ENCODE measurements at places on chromosomes 12 and 14.

DNA sequence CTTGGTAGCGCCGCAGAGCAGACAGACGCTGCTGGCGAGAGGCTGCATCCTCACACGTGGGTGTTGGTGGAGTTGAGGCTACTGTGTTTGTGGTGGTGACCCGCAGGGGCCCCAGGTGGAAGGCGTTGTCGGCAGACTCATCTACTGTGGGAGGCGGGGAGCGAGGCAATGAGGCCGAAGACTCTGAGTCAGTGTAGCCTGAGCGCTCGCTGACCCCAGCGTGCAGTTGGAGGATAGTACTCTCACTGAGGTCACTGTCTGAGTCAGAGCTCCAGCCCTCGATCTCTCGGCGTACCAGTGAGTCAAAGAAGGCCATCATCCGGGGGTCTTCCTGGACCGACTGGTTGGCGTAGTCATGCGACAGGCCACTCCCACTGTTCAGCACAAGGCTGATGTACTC, 76.0 kb upstream of the ACTN1 start:
- DNase-seq = no peak

DNA sequence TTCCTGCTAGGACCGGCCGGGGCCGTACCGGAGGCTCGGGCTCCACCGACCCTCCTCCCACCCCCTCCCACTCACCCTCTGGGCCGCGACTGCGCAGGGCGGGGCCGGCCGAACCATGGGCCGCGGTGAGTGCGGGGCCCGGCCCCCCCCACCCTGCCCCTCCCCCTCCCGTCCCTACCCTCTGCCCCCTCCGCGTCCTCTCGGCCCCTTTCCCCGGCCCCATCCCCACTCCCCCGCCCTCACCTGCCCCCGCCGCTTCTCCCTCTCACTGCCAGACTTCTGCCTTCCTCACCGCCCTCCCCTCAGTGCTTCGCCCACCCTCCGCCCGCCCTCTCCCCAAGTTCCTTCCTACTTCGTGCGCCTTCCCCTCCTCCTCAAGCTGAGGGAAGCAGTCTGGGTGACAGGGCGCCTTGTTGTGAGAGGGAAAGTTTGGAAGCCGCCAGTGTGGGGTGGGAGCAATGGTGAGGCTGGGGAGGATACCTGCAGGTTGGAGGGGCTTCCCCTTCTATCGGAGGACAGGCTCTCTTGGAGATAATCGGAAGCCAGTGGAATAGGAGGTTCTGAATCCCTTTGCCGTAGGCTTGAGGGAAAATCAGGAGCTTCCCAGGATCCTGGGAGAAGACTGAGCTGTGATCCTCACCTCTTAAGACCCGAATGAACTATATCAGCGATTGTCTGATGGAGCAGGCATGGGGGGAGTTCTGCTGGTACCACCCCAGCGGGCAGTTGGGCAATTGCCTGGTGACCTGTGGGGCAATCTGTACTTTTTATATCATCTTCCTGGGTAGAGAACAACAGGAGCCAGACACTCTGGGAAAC, 472 bp downstream of the MBD6 start:
- no peak for DNase-seq

- DNase-seq = no peak
Measured at GRCh38 chr14:96863327-96863985, 66.3 kb downstream of the VRK1 start.

DNA sequence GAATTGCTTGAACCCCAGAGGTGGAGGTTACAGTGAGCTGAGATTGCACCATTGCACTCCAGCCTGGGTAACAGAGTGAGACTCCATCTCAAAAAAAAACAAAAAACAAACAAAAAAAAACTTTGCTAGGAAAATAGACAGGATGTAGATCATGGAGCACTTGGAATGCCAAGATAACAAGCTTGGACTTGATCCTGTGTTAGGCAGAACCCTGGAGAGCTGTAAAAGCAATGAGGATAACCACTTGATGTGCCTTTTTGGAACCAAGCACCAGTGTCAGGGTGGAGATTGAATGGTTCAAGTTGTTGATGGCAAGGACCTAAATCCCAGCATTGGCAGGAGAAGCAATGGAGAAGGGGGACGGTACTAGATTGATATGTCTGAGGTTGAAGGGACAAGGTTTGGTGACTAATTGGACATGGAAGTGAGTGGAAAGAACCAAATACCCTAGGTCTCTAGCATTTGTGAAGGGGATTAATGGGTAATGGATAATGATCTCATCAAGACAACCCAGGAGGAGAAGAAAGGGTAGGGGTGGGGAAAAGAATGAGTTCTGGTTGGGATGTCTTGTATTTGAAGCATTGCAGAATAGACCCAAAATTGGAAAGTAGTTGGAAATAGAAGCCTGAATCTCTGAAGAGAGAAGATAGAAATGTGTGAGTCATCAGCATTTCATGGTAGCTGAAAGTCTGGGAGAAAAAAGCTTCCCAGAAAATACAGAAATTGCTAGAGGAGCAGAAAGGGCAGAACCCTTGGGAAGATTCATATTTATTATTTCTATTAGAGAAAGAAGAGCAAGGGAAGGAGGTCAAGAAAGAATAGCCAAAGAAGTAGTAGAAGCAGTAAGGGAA, 176.7 kb downstream of the NUAK1 start:
- DNase-seq = no peak

- DNase-seq = no peak
Measured at GRCh38 chr14:93811020-93811419, 22.7 kb upstream of the PRIMA1 start.

GRCh38 chr12:95859344-95859816, 628 bp downstream of the SNRPF start:
- no peak for DNase-seq

DNA sequence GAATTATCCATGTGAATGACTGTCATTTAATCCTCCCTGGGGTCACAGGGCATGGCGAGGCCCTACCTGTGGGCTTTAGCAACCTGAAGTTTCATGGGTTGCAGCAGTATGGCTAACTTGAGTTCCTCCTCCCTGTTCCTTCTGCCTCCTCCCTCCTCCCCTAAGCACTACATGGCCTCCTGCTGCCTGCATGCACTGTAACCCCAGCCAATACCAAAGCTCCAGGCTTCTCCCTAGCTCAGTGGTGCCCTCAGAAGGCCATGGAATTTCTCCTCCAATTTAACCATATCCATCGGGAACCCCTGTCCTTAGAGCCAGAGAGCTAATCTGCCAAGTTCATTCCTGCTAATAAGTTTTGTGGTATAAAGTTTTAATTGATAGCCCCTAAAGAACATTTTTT, 95.1 kb downstream of the NT5DC3 start:
- no peak for DNase-seq

DNA sequence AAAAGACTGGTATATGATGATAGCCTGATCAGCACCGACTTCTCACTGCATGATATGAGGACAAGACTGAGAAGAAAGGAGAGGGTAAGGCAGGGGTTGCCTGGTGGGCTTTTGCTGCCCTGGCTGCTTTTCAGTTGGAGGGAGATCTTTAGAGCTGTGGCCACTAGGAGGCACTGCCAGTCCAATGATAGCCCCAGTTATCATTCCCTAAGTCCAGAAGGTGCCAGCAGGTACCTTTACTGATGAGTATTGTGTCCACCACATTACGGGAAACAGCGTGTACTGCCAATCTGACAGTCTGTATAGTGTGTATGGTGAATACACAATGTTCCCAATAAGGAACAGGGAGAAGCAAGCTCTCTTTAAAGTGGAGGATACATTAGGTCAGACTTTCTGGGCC, 55.8 kb upstream of the CCDC175 start:
- DNase-seq = peak; percentile 5

GRCh38 chr14:87102811-87103378, 890.1 kb downstream of the GALC start:
- DNase-seq = no peak

DNA sequence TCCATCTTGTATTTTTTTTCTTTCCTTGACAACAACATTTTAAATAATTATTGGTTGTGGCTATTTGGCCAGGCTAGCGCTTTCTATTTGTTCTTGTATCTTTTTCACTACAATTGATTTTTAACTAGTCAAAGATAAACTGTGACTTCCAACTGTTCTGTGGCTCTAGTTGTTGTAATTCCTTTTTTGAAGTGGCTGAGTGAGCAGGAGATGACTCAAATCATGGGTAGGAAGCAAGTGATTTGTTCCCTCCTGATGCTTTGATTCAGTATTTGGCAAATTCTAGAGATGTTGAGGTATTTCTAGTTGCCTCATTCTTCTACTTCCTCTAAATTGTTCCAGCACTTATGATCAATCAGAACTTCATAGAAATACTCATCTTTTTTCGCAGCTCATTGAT, 633.5 kb downstream of the RERGL start:
- DNase-seq = no peak

GRCh38 chr12:101642115-101643067, 47.6 kb downstream of the MYBPC1 start:
- DNase-seq = no peak

- no peak for DNase-seq
Measured at GRCh38 chr12:124513297-124513867, 54.0 kb downstream of the NCOR2 start.

- no peak for DNase-seq
Measured at GRCh38 chr14:106179761-106180160, 653.4 kb downstream of the TMEM121 start.

GRCh38 chr14:56092763-56093162, 25.4 kb upstream of the PELI2 start:
- no peak for DNase-seq

DNA sequence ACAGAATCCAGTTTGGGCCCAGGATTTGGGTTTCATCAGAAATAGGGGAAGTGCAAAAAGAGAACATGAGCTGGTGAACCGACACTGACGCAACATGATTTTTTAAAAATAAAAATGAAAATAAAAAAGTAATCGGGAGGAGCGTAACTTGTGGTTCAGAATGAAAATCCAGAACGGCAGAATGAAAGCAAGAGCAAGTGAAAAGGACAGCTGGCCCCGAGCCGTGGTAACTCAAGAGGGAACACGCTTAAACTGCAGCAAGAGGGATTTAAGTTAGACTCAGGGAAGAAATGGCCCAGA, 1.6 kb downstream of the SLC6A12 start:
- DNase-seq = no peak

DNA sequence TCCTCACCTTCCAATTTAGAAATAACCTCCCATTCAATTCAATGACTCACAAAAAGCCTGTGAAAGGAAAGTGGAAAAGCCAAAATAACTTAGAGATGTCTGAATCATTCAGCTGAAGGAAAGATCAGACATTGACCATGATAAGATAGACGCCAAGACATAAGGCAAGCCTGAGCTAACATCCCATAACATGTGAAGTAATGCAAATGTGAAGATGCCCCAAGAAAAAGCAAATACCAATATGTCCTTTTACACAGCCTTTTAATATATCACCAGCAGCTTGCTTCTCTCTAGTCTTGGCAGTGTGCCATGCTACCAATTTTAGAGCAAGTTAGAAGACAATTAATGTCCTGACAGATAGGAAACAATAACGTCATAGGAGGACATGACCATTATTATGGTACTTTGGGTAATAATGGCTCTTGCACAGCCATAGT, 2.4 kb upstream of the NUMB start:
- DNase-seq = peak; percentile 61

- no peak for DNase-seq
Measured at GRCh38 chr14:67436006-67436866, 24.3 kb upstream of the PLEK2 start.

- peak; percentile 25 for DNase-seq
Measured at GRCh38 chr12:104358353-104359003, 54.9 kb downstream of the EID3 start.

- no peak for DNase-seq
Measured at GRCh38 chr14:71138448-71139293, 231.4 kb downstream of the PCNX1 start.

- no peak for DNase-seq
Measured at GRCh38 chr12:28108599-28108998, 81.7 kb upstream of the CCDC91 start.

DNA sequence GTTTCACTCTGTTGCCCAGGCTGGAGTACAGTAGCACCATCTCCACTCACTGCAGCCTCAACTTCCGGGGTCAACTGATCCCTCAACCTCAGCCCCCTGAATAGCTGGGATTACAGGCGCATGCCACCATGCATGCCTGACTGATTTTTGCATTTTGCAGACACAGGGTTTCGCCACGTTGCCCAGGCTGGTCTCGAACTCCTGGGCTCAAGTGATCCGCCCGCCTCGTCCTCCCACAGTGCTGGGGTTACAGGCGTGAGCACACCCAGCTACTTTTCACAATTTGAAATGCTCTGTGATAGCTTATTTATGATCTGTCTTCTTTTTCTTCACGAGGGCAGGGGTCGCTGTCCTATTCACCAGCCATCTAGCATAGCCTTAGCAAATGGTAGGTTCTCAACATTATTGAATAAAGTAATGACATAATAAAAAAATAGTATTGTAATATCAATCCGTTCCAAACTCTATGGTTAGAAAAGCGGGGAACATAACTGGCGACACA, 477 bp upstream of the DDX47 start:
- no peak for DNase-seq

DNA sequence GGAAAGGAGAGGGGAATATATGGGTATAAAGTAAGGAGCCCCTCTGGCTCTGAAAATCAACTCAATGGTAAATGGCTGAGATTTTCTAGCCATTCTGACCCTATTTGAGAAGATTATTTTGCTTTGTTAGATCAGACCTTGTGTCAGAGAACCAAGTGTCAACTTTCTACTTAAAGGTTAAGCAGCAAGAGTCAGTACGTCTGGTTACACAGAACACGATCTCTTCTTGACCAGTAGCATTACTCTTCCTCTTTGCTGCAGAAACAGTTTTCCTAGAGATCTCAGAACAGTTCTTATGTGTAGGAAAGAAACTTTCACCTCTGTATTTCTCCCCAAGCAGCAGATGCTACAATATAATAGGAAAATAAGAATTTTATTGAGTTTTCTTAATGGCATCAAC, 47.4 kb upstream of the BTG1 start:
- no peak for DNase-seq

- DNase-seq = no peak
Measured at GRCh38 chr14:80809663-80810062, 131.9 kb downstream of the CEP128 start.

DNA sequence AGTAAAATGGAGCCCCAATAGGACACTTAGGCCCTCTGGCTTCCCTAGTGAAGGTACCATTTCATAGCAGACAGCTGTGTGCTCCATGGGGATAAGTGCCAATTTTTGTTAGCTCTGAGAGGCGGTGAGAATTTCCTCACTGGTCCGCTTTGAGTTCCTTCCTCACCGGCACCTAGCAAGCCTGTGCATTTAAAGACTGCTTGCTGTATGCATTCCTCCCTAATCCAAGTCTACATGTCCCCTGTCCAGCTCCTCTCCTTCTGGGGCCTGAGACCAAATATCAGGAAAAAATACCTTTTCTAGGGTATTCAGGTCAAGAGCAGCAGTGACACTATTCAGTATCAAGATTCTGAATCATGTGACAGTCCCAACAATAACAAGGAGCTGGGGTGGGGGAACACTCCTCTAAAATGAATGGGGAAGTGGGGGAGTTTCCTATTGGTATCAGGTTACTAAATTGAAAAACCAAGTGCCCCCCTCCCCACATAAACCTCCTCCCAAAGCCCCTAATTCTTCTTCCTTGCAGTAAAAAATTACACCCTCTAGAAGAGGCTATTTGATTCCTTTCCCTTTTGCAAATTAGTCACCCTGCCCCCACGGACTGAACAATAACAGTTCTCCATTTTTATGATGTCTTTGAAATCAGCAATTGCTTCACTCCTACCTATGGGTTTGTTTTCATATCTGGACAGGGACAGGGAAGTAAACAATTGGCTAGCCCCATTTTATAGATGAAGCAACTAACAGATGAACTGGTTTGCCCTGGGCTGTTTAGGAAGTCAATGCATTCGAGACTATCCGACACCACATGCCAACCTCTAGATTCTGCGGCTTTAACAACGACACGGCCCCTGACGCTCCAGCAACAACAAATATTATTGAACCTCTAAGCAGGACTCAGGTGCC, 28.9 kb downstream of the BCL11B start:
- no peak for DNase-seq

GRCh38 chr12:50088577-50089335, 3.6 kb downstream of the SMARCD1 start:
- no peak for DNase-seq

- no peak for DNase-seq
Measured at GRCh38 chr14:104401785-104402184, 177.8 kb upstream of the C14orf180 start.

Data from stromal cell of bone marrow (primary cell).